Fibroblast of mammary gland (primary cell): ENCODE measurements at places on chromosomes 13 and 19.
A peak's percentile ranks its signal among the peaks of the same experiment; 100 is the strongest.

DNA sequence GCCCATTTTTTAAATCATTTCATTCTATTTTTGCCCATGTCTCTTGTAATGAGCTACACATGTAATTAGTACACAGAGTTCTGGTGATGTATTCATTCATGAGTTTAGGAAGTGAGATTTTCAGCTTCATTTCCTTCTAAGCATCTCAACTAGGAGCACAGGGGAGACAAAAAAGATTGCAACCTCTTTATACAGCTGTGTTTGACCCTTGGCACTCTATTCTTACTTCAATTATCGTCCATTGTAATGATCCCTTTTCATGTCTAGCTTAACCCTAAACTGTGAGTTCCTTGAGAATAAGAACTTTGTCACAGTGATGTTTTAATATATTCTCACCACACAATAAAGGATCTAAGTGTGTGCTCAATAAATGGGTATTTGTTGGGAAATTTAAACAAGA is 67.1 kb downstream of the GPC6 start:
- no peak for DNase-seq

GRCh38 chr19:38049105-38049649 is 142.2 kb downstream of the SIPA1L3 start:
- peak; percentile 48 for DNase-seq

DNA sequence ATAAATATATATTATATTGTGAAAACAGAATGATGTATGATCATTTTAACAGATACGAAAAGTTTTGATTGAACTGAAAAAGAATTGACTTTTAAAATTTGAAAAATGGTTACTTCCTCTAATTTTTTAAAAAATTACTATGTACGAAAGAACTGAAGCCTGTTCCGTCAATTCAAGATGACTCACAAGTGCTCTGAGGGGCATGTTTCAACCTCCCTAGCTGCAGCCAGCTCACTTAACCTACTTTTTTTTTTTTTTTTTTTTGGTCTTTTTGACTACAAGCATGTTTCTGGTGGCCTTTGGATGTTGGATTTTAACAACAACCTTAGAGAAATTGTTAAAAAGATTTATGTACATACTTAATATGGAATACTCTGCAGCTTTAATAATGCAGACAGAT is 1139.3 kb downstream of the DIAPH3 start:
- DNase-seq, result no peak

DNA sequence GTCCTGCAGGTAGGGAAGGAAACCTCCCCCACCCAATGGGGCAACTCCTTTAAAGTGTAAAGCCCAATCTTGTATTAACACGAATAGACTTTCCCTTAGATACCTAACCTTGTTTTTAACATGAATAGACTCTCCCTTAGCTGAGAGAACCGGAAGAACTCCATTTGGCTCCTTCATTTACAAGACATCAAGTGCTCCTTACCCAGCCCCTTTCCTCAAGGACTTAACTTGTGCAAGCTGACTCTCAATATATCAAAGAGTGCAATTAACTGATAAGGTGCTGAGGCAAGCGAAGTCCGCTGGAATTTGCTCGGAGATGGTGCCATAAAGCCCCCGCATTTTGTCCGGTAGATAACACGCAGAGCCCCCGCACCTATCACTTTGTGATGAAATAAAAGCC is 9.9 kb upstream of the ZNF90 start:
- no peak for DNase-seq
